ENCODE measurements at places on chromosomes 12 and 14.

DNA sequence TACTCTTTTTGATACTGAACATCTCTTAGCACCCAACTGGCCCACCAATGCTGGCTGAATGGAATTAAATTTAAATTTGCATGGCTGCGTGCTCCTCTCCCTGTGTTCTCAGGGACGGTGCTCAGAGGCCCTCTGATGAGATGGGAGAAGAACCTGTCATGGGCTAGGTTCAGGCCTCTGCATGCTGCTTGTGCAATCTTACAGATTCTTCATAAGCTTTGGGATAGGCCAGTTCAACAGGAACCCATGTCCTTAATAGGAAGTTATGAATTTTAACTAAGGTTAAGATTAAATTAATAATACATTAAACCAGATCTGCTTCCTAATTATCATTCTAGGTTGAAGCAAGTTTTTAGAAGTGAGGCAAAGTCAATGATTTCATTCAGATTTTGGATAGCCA lies 119.7 kb upstream of the LRIG3 start:
- no peak for DNase-seq

DNA sequence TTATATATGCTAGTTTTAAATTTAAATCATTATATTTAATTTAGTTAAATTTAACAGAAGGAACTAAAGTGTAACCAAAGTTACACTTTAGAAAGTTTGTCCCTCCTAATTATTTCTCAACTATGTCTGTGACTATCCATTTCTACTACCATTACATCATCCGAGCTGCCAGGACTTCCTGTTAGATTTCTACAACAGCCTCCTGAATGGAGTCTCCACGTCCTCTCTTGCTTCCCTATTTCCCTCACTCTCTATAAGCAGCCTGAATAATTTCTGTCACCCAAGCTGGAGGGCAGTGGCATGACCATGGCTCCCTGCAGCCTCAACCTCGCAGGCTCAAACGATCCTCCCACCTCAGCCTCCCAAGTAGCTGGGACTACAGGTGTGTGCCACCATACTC lies 84.1 kb downstream of the TTC7B start:
- DNase-seq: no peak

DNA sequence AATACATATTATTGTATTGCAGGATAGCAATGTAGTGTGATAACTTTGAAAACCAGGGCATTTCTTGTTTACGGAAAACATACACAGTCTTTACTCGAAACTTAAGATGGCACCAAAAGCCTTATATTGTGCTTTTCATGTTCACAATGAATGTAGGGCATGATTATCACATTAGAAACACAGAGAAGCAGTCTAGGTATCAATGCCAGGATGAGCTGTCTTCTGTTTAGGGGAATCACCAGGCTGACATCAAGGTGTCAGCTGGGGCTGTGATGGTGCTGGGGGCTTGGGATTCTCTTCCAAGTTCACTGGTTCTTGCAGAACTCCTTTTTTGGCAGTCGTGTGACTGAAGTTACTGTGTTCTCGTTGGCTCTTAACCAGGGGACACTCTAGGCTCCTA lies 1067.3 kb downstream of the FLRT2 start:
- no peak for DNase-seq

GRCh38 chr12:4745249-4745648 lies 25.0 kb downstream of the GALNT8 start:
- no peak for DNase-seq

- no peak for DNase-seq
These were observed 47.2 kb downstream of the FGD4 start for GRCh38 chr12:32446316-32447119.

GRCh38 chr12:3182426-3182825 lies 105.2 kb downstream of the TSPAN9 start:
- no peak for DNase-seq

- no peak for DNase-seq
These were observed 28.5 kb downstream of the TUBA1A start for GRCh38 chr12:49160399-49160798.

- no peak for DNase-seq
These were observed 14.5 kb downstream of the CYP46A1 start for GRCh38 chr14:99698642-99699041.

DNA sequence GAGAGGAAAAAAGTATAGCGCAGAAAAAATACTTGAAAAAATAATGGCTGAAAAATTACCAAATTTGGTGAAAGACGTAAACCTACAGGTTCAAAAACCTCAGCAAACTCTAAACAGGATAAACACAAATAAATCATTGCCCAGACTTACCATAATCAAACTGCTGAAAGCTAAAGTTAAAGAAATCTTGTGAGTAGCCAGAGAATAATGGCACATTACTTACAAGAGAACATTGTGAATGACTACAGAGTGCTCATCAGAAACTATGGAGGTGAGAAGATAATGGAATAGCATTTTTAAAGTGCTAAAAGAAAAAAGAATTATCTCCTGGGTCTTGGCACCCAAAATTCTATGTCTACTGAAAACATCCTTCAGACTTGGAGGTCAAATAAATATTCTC lies 36.0 kb downstream of the ATF1 start:
- DNase-seq: no peak

- no peak for DNase-seq
These were observed 90.8 kb downstream of the AEBP2 start for GRCh38 chr12:19529951-19530636.

- DNase-seq: no peak
These were observed 1.8 kb downstream of the OTOGL start for GRCh38 chr12:80101126-80101525.

GRCh38 chr14:24959791-24960331 lies 90.1 kb downstream of the STXBP6 start:
- no peak for DNase-seq

- DNase-seq: no peak
These were observed 42.9 kb upstream of the AP4S1 start for GRCh38 chr14:30982533-30982932.

GRCh38 chr12:10363658-10363913 lies 26.3 kb downstream of the KLRK1 start:
- DNase-seq: no peak

- DNase-seq: no peak
These were observed 14.9 kb downstream of the C2CD5 start for GRCh38 chr12:22529281-22530060.

- DNase-seq: no peak
These were observed 72.0 kb downstream of the BMP4 start for GRCh38 chr14:53884601-53885000.

DNA sequence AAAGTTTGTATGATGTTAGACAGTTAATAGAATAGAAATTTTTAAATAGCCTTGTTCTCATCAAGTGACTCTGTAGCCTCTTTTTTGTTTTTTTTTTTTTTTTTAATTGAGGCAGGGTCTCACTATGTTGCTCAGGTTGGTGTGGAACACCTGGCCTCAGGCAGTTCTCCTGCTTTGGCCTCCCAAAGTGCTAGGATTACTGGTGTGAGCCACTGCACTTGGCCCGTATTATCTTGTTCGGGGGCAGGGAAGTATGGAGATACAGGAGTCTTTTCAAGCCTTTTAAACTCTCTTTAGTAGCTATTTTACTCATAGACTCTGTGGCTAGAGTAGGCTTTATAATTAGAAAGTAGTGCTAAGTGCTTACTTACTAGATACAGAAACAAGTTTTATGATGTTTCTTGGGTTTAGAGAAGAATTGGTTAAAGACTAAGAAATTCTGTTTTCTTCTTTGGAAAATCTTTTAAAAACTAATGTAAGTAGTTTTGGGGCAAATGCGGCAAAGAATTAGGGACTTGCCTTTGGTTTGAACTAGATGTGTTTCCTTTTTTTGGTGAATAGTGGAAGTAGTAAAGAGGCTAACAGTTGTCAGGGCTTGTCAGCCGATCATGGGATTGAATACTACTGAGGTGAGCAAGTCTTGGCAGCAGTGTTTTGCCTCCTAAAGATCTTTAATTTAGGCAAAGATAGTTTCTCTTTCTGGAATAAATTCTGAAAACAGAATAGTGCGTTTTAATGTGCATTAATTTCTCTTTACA lies 31.3 kb downstream of the FBXO34 start:
- DNase-seq: no peak

GRCh38 chr14:57405562-57405961 lies 15.2 kb downstream of the NAA30 start:
- no peak for DNase-seq

GRCh38 chr12:57993834-57994233 lies 52.5 kb downstream of the ATP23 start:
- no peak for DNase-seq

DNA sequence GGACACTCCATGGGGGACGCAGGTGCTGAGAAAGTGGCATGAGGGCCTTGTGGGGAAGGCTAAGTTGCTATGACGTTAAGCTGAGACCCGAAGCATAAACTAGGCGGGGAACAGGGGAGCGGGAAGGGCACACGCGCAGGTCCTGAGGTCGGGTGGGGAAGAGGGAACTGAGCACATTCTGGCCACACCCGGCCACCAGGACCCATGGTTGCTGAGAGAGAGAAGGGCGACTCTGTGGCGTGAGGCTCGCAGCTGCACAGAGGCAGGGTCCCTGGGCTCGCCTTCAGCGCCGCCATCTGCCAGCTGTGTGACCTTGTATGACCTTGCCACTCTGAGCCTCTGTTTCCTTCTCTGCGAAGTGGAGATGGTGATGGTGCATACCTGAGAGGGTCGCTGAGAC lies 182.5 kb downstream of the PHETA1 start:
- DNase-seq: no peak

DNA sequence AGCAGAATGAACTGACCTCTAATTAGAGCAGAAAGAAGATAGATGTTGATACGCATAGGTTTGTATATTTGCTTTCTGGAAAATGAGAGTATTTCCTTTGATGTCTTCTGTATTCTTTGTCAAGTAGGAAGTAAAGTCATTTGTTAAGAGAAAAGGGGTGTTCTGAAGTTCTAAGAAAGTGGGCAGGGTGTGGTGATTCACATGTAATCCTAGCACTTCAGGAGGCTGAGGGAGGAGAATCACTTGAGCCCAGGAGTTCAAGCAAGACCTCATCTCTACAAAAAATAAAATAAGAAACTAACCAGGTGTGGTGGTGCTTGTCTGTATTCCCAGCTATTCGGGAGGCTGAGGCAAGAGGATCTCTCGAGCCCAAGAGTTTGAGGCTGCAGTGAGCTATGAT lies 2.8 kb downstream of the RHNO1 start:
- no peak for DNase-seq

GRCh38 chr12:121983536-121984210 lies 38.0 kb upstream of the BCL7A start:
- DNase-seq: no peak

- DNase-seq: no peak
These were observed 30.5 kb upstream of the CSRP2 start for GRCh38 chr12:76909290-76909689.

DNA sequence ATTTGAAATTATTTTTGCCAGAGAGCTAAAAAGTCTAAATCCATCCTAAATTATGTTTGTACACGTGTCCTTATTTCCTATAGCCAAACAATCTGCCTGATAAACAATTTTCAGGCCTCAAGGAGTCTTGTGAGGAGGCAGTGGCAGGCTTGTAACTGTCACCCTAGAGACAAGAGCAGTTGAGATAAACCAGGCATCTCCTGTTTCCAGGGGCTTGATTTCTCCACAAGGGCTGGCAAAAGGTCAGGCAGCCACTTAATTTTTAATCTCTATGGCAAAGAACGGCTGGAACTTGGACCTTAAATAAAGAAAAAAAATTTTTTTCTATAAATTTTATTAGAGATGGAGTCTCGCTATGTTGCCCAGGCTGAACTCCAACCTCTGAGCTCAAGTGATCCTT lies 15.5 kb downstream of the PKP2 start:
- no peak for DNase-seq

- DNase-seq: no peak
These were observed 3.0 kb downstream of the PLEKHG6 start for GRCh38 chr12:6313326-6313940.
